Stimulated activated CD8-positive, alpha-beta memory T cell treated with anti-CD3 and anti-CD28 coated beads, Interleukin-2, amount 100 ng/mL, for 1 hour (primary cell): ENCODE measurements at places on chromosomes 3 and 15.

- DNase-seq = no peak
These were observed 82.8 kb upstream of the FXR1 start for GRCh38 chr3:180829409-180830405.

- DNase-seq = no peak
These were observed 42.3 kb upstream of the ADPGK start for GRCh38 chr15:72825829-72826228.

GRCh38 chr3:53384465-53385423 lies 37.4 kb upstream of the DCP1A start:
- DNase-seq = no peak

- DNase-seq = no peak
These were observed 47.2 kb upstream of the MME start for GRCh38 chr3:155032918-155033317.

GRCh38 chr3:65837604-65838003 lies 201.1 kb downstream of the MAGI1 start:
- no peak for DNase-seq

DNA sequence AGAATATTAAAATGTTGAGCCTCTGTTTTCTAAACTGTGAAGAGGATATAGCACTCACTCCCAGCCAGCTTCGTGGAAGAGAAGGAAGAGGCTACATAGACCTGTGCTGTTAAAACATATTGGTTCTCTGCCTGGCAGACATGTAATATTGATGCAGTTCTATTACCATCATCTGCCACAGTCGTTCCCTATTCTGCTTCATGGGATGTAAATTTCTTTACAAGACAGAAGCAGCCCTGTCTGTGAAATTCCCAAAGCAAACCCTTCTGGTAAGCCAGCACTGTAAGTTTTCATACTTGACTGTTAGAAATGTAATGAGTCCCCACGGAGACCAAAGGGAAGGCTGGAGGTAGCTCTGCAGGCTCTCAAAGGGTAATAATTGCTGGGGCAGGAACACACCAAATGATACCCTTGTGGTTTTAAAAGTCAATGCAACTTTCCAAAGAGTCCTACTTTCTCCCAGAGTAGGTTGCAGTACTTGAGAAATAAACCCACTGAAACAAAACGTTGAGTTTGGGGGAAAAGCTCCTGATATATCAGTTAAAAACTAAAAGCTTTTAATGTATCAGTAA lies 129.9 kb upstream of the HES1 start:
- no peak for DNase-seq

DNA sequence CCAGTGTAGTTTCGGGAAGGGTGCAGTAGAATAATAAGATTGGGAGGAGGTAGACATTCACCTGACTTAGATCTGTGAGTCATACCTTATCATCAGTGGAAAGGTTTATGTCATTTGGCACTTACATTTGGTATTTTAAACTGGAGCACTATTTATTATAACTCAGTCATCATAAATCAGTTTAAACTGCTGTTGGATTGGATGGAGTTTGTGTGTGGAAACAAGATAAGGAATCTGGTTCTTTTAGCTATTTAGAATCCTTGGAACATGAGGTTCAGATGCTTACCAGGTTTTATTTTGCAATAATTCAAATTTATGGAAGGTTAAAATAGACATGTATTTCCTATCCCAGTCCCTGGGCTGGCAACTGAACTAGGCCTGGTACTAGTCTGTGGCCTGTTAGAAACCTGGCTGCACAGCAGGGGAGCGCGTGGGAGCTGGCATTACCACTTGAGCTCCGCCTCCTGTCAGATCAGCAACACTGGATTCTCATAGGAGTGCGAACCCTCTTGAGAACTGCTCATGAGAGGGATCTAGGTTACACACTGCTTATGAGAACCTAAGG lies 34.5 kb downstream of the ZFAND6 start:
- DNase-seq = no peak

GRCh38 chr3:197878427-197878826 lies 71.6 kb upstream of the RPL35A start:
- DNase-seq = no peak

- DNase-seq = no peak
These were observed 1.6 kb downstream of the SHF start for GRCh38 chr15:45185903-45186770.

- DNase-seq = no peak
These were observed 51.7 kb upstream of the USP3 start for GRCh38 chr15:63452552-63453136.

DNA sequence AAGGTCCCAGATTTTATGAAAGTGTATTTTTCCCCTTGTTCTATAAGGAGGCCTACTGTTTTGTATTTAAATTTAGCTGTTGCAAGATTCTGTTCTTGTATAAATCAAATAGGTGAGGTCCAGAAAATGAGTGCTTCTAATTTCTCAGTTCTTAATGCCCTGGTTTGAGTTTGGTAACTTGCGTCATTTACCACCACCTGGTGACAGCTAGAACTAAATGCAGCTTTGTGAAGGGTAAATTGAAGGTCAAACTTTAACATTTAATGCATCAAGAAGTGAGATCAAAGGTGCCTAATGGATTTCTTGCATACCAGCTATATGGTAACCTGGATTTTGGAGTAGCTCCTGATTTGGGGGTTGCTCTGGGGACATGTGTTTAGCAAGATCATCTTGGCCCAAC lies 50.7 kb upstream of the POLR2M start:
- no peak for DNase-seq

DNA sequence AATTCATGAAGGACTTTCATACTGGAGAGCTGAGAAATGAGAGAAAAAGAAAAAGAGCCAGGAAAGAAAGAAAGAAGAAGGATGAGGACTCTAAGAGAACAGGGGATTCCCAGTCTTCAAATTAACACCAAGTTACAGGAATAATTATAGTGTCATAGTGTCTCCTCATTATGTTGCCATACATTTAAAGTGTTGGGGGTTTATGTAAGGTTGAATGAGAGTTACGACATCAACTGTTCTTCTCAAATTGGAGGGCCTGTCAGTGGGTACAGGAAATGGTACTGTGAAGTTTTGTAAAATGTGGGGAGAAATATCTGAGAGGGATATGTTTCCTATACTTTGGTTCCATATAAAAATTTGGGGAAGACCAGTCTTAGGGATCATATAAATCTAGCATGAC lies 12.3 kb upstream of the CD200 start:
- DNase-seq = no peak

DNA sequence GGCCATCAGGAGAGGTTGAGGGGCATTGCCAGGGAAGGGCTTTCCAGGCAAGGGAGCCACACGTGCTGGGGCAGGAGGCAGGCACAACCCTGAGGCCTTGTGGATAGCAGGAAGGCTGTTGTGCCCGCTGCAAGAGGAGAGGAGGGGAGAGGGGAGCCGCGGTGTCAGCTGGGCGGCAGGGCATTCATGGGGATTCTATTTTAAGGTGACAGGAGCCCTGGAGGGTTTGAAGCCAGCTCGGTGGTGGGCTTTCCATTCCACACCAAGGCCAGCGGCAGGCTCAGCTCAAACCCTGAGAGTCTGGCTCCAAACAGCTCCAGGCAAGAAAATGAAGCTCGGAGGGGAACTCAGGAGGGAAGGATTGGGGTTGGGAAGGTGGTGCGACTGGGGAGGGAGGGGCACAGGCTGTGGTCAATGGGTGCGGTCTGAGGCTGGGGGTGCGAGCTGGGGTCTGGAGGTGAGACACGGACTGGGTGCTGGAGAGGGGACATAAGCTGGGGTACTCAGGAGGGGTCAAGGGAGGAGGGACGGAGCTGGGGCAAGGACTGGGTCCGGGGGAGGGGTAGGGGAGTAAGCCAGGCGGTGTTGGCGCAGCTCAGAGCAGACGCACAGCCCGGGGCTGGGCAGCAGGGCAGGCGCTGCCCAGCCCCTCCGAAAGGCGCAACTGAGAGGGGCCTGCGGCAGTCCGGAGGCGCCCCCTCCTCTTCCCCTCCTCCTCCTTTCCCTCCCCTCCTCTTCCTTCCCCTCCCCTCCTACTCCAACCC lies 43.4 kb downstream of the TPRA1 start:
- no peak for DNase-seq

- no peak for DNase-seq
These were observed 119.9 kb downstream of the MBNL1 start for GRCh38 chr3:152388631-152389030.

GRCh38 chr3:190533511-190534281 lies 19.8 kb downstream of the IL1RAP start:
- DNase-seq = no peak

DNA sequence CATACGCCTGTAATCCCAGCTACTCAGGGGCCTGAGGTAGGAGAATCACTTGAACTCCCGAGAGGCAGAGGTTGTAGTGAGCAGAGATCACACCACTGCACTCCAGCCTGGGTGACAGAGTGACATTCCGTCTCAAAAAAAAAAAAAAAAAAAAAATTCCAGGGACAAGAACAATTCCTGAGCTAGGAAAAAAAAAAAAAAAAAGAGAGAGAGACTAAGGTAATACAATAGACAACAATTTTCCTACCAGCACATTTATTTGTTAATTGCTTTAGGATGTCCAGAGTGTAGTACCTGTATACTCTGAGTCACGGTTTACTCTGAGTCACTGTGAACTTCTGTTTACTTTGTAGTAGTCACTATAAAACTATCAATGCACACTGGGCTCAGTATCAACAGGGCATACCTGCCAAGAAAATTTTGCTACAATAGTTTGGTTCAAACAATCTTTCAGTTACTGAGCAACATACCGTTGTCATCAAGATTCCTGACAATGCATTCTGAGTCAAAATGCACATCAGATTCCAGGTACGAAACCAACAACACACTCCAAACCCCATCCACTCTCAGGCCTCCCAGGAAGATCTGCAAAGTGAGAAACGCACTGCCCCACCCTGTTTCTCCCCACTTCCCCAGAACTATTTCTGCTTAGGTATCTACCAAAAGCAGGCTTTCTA lies 28.3 kb downstream of the IGF2BP2 start:
- no peak for DNase-seq

DNA sequence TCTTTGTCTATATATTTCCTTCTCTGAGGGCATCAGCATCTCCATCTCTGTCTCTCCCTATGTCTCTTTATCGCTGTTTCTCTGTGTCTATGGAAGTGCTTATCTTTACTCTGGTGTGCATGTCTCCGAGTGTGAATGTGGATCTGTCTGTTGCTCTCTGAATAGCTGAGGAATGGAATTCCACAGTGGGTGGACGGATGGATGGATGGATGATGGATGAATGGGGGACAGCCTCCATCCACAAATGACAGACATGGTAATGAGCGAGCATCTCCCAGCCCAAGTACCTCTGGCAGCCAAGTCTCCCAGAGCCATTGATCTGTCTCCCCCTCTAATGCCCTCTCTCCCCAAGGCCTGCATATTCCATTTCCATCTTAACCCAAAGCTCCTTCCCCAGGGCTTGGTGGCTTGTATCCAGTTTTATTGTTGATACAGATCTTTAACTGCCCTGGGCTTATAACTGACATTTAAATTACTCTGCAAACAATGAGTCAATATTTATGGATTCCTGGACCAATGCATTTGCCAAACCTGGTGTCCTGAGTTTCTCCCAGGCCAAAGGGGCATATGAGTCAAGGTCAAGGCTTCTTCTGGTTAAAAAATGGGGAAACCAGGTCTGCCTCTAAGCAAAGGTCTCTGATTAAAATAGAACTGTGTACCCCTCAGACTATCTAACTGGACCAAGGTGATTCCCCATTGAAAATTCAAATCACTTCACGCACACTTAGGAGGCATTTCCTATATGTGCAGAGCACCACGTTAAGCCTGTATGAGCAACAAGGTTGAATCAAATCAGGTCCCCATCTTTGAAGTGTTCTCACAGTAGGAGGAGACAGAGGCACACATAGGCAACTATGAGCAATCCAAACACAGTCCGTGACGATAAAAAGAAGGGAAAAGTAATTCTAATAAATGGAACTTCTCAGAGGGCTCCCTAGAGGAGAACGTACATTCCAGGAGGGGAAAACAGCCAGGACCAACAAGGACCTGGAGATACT lies 109.9 kb downstream of the TLE3 start:
- no peak for DNase-seq

- no peak for DNase-seq
These were observed 30.3 kb downstream of the TPRA1 start for GRCh38 chr3:127560051-127560787.

- no peak for DNase-seq
These were observed 33.5 kb upstream of the MKRN3 start for GRCh38 chr15:23532024-23532423.

DNA sequence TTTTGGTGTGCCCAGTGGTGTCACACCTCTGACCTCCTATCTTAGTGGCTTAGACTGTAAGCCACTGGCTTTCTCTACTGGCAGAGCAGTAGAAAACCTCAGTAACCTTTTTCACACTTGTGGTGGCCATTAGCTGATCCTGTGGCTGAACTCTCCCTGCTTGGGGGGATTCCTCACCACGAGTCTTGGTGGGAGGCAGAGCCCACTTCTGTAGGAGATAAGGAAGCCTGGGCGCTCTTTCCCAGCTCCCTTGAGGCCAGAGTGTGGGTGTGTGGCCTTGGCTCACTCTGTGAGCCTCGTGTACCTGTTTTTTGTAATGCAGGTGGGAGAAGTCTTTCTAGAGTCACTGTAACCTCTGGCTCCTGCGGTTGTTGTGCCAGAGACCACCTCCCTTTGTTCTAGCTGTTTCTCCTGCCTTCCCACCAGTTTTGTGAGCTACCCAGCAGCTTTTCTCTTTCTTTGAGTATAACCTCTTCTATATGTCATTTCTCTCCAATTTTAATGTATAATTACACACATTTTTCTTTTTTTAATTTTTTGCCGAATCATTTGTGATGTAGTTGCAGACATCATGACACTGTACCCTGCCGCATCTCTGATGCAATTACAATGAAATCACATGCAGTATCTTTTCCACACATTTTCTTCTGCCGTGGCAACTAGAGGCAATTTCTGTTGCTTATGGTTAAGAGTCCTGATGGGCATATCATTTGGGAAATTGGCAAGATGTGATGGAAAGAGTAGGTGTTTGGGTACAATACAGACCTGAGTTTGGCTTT lies 13.8 kb downstream of the XCR1 start:
- DNase-seq = no peak

GRCh38 chr15:60734851-60735250 lies 255.9 kb upstream of the ICE2 start:
- no peak for DNase-seq

- no peak for DNase-seq
These were observed 149.9 kb downstream of the SST start for GRCh38 chr3:187520027-187520945.
